ENCODE measurements at places on chromosomes 4 and X. TPM values are rescaled to one million over a fixed set of nuclear protein-coding genes. Genes with fewer than 3 reads are reported as not detected.

DNA sequence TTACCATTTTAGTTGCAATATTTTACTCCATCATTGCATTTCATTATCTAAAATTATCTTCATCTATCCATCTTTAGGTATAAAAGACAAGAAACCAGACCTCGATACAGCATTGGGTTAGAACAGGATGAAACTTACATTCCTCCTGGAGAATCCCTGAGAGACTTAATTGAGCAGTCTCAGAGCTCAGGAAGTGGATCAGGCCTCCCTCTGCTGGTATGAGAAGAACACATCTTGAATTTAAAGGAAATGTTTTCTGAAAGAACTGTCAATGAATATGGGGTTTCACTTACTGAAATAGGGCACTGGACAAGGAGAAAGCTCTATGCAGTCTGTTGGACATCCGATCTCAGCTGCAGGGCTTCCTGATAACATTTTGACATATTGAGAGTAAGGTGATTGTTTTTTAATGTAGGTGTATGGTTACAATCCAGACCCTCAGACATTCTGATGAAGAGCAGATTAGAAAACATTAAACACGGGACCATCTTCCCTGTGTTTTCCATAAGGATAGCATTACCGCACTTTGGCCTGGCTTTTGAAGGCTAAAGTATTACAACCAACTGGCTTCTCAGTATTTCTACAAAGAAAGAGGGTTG is 367.2 kb downstream of the BMPR1B start:
- peak; percentile 3 for DNase-seq
- peaks cover 3% of the 10 kb centered on the region for H3K4me1 ChIP-seq
- no peak overlapping the region for H3K4me3 ChIP-seq

- no peak for DNase-seq
- H3K27ac ChIP-seq: no peak overlapping the region
- no peaks in the 10 kb centered on the region for H3K4me1 ChIP-seq
- no peaks in the 10 kb centered on the region for H3K27me3 ChIP-seq
- no peak overlapping the region for H3K4me3 ChIP-seq
These were observed 10.0 kb downstream of the ZFP42 start for GRCh38 chr4:188005561-188005960.

- H3K27ac ChIP-seq: peak overlapping the region; percentile 49
- peaks cover 24% of the 10 kb centered on the region for H3K4me1 ChIP-seq
- peak; percentile 65 for DNase-seq
These were observed 1.3 kb upstream of the FHIP1A start for GRCh38 chr4:151407466-151408379.

DNA sequence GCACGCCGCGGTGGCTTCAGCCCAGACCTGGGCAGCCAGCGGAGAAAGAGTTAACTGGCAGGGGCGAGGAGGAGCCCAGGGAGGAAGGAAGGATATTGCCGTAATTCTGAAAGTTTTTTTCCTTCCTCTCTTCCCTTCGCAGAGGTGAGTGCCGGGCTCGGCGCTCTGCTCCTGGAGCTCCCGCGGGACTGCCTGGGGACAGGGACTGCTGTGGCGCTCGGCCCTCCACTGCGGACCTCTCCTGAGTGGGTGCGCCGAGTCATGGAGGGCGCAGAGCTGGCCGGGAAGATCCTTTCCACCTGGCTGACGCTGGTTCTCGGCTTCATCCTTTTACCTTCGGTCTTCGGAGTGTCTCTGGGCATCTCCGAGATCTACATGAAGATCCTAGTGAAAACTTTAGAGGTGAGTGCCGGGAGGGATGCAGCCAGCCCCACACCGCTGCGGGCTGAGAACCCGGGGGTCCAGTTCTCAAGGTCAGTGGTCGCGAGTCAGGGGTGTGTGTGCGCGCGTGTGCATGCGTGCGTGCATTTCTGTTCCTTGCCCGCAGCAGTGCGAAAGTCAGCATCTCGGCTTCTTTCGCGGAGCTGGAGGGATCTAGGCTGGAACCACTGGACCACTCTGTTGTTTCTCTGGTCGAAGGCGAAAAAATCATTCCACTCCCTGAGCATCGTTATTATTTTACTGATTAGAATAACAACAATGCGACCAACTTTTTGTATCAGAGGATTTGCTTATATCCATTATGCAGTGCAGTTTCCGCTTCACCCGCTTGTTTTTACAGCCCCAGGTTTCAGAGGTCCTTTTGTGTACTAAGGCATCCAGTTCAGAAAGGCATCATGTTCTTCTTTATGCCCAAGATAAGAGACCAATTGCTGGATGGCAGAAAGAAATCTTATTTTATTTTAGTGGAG is 709 bp downstream of the GPAT3 start:
- no peak overlapping the region for H3K27ac ChIP-seq
- peak overlapping the region; percentile 77 for H3K4me3 ChIP-seq
- DNase-seq: peak; percentile 4
- H3K4me1 ChIP-seq: peaks cover 17% of the 10 kb centered on the region

DNA sequence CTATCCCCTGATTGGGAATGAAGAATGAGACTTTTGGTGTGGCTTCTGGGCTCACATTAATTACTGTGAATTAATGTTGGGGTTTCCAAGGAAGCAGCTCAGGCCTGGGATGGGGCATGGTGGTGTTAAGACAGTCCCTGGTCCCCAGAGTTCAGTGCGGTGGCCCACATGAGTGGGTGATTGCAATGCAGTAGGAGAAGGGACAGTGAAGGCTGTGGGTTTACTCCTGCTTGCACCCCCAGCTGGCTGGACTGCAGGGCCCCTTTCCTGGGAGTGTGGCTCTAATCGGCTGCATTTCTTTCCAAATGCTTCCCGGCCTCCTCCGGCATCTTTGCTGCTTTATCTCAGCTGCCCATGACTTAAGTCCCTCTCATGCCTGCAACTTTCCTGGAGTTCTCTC is 28.2 kb upstream of the GPR78 start:
- no peak overlapping the region for H3K27ac ChIP-seq
- H3K36me3 ChIP-seq: no peaks in the 10 kb centered on the region
- no peak overlapping the region for H3K4me3 ChIP-seq
- no peak for DNase-seq
- H3K4me1 ChIP-seq: no peaks in the 10 kb centered on the region

- no peak for DNase-seq
- no peaks in the 10 kb centered on the region for H3K27me3 ChIP-seq
These were observed 58.4 kb downstream of the KLHL5 start for GRCh38 chr4:39120418-39120817.

- peaks cover 37% of the 10 kb centered on the region for H3K4me1 ChIP-seq
- peak overlapping the region; percentile 29 for H3K4me3 ChIP-seq
- no peaks in the 10 kb centered on the region for H3K27me3 ChIP-seq
- DNase-seq: peak; percentile 30
- H3K27ac ChIP-seq: peak overlapping the region; percentile 97
These were observed 6.0 kb upstream of the VSIG4 start for GRCh38 chrX:66045894-66046293.

DNA sequence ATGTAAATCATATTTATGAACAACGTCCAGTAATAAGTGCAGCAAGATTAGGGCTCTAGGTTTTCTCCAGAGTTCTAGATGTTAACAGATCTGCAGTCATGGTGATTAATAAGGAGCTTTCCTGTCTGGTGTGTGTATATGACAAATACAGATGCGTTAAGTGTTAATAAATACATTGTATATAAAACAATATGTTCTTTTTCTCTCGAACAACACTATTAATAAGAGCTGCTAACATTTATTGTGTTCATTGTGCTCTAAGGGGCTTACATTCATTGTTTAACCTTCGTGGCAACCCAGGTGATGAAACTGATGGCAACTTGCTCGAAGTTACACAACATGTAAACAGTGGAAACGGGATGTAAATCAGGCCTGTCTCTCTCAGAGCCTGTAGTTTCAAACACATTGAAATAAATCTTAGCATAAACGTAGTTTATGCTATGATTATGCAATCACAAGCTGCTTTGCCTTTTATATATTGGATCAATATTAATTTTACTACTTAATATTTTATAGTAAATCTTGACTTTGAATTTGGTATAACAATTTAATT is 547 bp upstream of the CLGN start:
- no peak overlapping the region for H3K27ac ChIP-seq
- DNase-seq: no peak
- H3K36me3 ChIP-seq: no peaks in the 10 kb centered on the region
- peak overlapping the region; percentile 73 for H3K4me3 ChIP-seq
- peaks cover 39% of the 10 kb centered on the region for H3K27me3 ChIP-seq
- peaks cover 5% of the 10 kb centered on the region for H3K4me1 ChIP-seq

- no peaks in the 10 kb centered on the region for H3K27me3 ChIP-seq
- no peak for DNase-seq
- peaks cover 64% of the 10 kb centered on the region for H3K4me1 ChIP-seq
- no peak overlapping the region for H3K4me3 ChIP-seq
- H3K36me3 ChIP-seq: peaks cover 4% of the 10 kb centered on the region
These were observed 49.1 kb downstream of the STAG2 start for GRCh38 chrX:124010566-124010965.

GRCh38 chr4:113674733-113675132 is 86.8 kb downstream of the CAMK2D start:
- H3K4me1 ChIP-seq: peaks cover 65% of the 10 kb centered on the region
- H3K27me3 ChIP-seq: no peaks in the 10 kb centered on the region
- no peak overlapping the region for H3K4me3 ChIP-seq
- H3K27ac ChIP-seq: no peak overlapping the region
- DNase-seq: no peak

DNA sequence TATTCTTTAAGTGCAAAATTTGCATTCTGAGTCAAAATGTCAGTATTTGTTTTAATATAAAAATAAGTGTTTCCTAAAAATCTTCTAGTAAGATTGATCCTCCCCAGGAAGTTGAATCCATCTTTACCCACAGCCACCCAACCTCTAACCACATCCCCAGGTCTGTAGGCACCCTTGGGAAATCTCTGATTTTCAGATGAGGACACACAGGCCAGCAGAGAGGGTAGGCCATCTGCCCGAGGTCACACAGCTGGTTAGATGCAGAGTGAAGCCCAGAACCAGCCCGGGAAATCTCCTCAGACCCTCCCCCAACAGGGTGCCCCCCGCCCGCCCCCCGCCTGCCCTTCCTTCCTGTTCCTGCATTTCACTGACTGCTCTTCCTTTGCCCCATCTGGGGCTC is 277.5 kb downstream of the FBXW7 start:
- H3K27me3 ChIP-seq: no peaks in the 10 kb centered on the region
- peaks cover 16% of the 10 kb centered on the region for H3K4me1 ChIP-seq
- H3K36me3 ChIP-seq: no peaks in the 10 kb centered on the region
- DNase-seq: no peak
- no peak overlapping the region for H3K27ac ChIP-seq

- H3K27ac ChIP-seq: peak overlapping the region; percentile 99
- peak; percentile 98 for DNase-seq
- peak overlapping the region; percentile 91 for H3K4me3 ChIP-seq
- peaks cover 52% of the 10 kb centered on the region for H3K36me3 ChIP-seq
- H3K27me3 ChIP-seq: no peaks in the 10 kb centered on the region
- H3K4me1 ChIP-seq: peaks cover 48% of the 10 kb centered on the region
These were observed 46.4 kb downstream of the ASMT start for GRCh38 chrX:1661048-1661921.

DNA sequence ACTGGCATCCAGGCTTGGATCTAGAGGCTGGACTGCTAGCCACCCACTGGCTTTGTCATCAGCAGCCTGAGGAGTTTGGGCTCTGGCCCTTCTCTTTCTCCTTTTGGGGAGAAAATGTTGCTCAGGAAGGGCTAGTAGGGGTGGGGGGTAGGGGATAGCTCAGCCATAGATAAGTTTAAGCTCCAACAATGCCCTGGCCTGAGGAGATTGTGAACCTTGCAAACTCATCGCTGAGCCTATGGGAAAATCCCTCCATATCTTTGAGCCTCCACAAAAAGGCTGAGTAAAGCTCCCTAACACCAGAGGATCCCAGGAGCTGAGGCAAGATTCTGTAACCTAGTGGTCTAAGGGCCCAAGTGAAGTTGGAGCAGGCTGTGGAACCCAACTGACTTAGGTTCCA is 8.8 kb downstream of the OTUD5 start:
- peaks cover 13% of the 10 kb centered on the region for H3K36me3 ChIP-seq
- peaks cover 45% of the 10 kb centered on the region for H3K4me1 ChIP-seq
- DNase-seq: no peak
- no peak overlapping the region for H3K4me3 ChIP-seq
- H3K27me3 ChIP-seq: no peaks in the 10 kb centered on the region

DNA sequence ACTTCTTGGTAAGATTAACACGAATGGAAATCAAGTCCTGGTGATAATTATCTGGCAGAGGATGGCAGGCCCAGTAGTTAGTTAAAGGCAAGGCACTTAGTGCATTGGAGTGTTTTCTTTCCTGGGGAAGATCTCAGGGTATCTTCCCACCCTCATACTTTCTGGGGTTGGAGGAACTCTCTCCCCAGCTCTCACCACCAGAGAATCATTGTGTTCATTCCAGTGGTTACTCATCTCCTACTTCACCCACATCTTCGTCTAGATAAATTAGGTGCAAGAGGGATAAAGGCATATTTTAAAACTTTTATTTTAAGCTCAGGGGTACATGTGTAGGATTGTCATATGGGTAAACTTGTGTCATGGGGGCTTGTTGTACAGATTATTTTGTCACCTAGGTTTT is 67.5 kb upstream of the SH3RF1 start:
- H3K27me3 ChIP-seq: peaks cover 2% of the 10 kb centered on the region
- DNase-seq: no peak

GRCh38 chr4:184361443-184361842 is 112.9 kb downstream of the IRF2 start:
- H3K27ac ChIP-seq: no peak overlapping the region
- H3K27me3 ChIP-seq: no peaks in the 10 kb centered on the region
- H3K4me1 ChIP-seq: peaks cover 14% of the 10 kb centered on the region
- H3K36me3 ChIP-seq: no peaks in the 10 kb centered on the region
- H3K4me3 ChIP-seq: no peak overlapping the region

GRCh38 chrX:11629593-11630211 is 36.0 kb downstream of the ARHGAP6 start:
- H3K4me1 ChIP-seq: no peaks in the 10 kb centered on the region
- peaks cover 11% of the 10 kb centered on the region for H3K27me3 ChIP-seq
- H3K36me3 ChIP-seq: no peaks in the 10 kb centered on the region
- no peak overlapping the region for H3K4me3 ChIP-seq
- H3K27ac ChIP-seq: no peak overlapping the region
- no peak for DNase-seq

GRCh38 chr4:109378076-109378475 is 55.5 kb upstream of the SEC24B start:
- no peaks in the 10 kb centered on the region for H3K4me1 ChIP-seq
- H3K27me3 ChIP-seq: peaks cover 7% of the 10 kb centered on the region
- no peaks in the 10 kb centered on the region for H3K36me3 ChIP-seq
- no peak overlapping the region for H3K27ac ChIP-seq
- no peak for DNase-seq

DNA sequence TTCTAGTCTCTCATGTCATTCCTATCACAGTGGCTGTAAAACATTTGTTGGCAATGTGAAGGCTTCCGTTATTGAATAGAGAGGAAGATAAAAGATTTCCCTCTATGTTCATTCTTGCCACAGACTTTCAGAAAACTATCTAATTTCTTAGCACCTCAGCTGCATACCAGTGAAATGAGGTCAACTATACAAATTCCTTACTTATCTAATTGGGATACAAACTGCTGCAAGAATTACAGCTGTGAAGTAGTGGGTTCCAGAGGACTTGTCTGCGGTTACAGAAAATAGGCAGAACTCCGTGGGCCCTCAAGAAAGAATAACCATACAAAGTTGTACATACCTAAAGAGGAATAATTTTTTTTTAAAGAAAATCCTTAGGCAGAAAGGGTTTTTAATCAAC is 175.8 kb downstream of the PPP1R2C start:
- H3K36me3 ChIP-seq: no peaks in the 10 kb centered on the region
- no peak overlapping the region for H3K4me3 ChIP-seq
- H3K27me3 ChIP-seq: no peaks in the 10 kb centered on the region
- no peak for DNase-seq
- no peak overlapping the region for H3K27ac ChIP-seq

PNMA5 gene
- total RNA-seq: not detected

MTMR8 gene
- total RNA-seq: 4.8 TPM

PPP2R2C gene
- not detected for total RNA-seq

ARHGAP6 gene
- total RNA-seq: not detected

ARHGAP36 gene
- total RNA-seq: not detected

PCYT1B gene
- 0.04 TPM for total RNA-seq

TMLHE gene
- 11.9 TPM for total RNA-seq

Measured in activated CD8-positive, alpha-beta T cell treated with anti-CD3 and anti-CD28 coated beads for 36 hours (primary cell).